ENCODE measurements at places on chromosomes 13 and 19.

DNA sequence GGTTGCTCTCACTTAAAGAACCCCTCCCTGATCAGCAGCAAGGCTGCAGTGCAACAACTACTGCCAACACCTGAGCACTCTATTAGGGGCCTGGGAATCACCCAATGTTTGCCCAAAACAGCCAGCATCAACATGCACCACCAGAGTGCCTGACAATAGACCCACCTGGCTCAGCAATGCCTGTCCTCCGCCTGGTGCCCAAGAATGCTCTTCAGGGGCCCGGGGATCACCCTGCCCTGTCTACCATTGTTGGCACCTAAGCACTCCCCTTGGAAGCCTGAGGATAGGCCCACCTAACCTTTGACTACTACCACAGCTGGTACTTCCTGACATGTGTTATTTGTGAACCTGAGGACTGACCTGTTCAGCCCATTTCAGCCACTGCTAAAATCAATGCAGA is 1363.1 kb upstream of the PRR20A start:
- no peak for DNase-seq

DNA sequence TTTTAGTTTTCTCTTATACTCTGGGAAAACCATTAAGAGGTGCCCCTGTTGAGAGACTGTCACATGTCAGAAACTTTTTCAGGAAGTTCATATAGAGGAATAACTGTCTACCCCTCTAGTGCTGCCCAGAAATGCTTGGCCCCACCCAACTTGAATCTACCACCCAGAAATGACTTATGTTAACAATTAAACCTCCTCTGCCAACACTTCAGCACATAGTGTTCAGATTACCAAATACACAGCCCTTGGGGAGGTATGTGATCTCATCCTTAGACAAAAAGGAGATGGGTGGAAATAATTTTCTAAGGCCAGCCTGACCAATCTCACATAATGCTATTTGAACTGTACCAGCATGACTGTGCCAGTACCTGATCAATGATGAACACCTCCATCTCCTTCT is 35.6 kb downstream of the CCDC169 start:
- no peak for DNase-seq

DNA sequence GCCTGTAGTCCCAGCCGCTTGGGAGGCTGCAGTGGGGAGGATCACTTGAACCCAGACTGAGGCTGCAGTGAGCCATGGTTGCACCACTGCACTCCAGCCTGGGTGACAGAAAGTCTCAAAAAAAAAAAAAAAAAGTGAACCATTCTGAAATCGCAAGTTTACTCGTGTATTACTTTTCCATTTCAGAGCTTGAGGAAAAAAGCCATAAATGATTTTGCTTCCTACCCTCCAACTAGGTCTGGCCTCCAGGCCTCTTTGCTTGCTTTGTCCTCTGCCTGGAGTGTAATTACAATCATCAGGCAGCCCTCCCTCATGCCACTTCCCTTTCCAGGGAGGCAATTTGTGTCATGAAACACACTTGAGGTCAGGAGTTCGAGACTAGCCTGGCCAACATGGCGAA is 8.5 kb downstream of the BLVRB start:
- no peak for DNase-seq

- no peak for DNase-seq
These were observed 1.4 kb upstream of the MAG start for GRCh38 chr19:35290381-35291127.

DNA sequence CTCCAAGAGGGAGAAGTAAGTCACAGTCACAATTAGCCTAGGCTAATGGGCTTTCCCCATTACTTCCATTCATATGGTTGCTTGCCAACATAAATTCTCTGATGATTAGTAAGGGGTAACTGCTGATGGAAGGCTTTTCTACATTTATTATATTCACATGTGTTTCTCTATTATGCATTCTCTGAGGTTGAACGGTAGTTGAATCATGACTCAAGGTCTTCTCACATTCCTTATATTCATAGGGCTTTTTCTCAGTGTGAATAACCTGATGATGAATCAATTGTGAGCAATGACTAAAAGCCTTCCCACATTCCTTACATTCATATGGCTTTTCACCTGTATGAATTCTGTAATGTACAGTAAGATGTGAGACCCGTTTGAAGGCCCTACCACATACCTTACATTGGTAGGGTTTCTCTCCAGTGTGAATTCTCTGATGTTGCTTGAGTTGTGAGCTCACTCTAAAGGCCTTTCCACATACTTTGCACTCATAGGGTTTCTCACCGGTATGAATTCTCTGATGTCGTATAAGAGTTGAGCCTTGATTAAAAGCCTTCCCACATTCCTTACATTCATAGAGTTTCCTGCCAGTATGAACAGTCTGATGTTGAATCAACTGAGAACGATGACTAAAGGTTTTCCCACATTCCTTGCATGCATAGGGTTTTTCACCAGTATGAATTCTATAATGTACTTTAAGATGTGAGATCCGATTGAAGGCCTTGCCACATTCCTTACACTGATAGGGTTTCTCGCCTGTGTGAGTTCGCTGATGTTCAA is 9.3 kb downstream of the ZNF582 start:
- DNase-seq = no peak

DNA sequence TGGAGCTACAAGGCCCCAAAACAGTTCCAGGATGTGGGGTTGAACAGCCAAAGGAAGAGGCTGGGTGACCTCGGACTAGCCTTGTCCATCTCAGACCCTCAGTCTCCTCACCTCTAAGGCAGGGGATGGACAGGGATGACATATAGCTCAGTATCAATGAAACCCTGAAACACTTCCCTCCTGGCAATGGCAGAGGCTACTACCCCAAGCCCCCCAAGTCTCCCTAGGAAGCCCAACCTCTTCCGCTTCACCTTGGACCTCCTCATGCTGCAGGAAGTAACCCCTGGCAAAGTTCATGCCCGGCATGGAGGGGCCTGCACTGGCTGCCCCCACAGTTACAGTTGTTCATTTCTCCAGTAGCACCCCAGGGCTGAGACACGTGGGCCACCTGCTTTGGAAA is 10.6 kb downstream of the CCDC97 start:
- DNase-seq = no peak

DNA sequence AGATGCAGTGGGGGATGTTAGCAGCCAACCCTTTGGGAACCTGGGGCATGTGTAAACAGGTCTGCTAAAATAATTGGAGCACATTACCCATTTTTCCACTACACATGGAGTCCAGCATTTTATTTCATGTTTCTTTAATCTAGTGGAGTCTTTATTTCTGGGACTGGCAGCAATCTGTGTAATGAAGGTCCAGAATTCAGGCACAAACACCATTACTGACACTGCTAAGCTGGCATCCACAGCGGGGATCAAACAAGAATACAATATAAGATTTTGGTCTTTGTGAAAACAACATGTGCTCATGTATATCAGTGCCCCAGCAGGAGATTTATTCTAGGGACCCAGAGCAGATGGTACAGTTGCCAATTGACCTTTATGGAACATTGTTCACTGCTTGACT is 1587.0 kb upstream of the PRR20A start:
- no peak for DNase-seq

GRCh38 chr13:40271271-40271885 is 395.1 kb downstream of the FOXO1 start:
- no peak for DNase-seq

DNA sequence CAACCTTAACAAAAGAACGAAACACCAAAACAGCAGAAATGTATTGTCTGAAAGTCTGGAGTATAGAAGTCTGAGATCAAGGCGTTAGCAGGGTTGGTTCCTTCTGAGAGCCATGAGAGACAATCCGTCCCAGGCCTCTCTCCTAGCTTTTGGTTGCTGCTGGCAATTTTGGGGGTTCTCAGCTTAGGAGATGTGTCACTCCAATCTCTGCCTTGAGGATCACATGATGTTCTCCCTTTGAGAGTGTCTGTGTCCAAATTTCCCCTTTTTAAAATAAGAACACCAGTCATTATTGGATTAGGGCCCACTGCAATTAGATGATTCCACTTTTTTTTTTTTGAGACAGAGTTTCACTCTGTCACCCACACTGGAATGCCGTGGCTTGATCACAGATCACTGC is 10.1 kb downstream of the KCNN1 start:
- no peak for DNase-seq

DNA sequence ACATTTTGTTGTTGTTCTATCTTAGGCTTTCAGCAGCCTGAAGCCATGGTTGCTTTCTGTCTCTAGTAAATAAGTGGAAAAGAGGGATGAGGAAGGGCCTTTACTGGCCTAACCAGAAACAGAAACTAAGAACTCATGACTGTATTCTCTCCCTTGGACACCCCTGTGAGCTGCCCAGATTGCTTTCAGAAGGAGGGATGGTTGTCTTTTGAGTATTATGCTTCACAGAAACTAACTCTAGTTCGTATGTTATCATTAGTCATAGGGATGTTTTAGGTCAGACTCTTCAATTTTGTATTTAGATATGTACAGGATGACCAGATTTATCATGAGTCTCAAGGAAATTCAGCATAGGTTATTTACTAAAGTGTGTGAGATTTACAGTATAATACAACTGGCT is 17.5 kb downstream of the BORA start:
- no peak for DNase-seq

DNA sequence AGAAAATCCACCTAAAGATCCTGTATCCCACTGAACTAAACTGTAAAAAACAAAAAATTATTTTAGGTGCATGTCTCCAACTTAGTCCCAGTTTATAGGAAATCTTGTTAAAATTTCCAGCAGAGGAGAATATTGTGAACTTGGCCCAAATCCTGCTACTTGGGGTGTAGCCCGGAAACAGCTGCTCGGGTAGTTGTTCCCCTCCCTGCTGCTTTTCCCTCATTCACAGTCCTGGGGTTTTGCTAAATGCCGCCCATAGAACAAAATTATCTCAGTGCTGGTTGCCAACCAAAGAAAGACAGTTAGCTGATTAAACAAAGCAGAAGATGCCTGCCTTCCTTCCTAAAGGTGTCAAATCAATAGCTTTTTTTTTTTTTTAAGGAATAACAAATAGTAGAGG is 330.5 kb upstream of the KLF12 start:
- DNase-seq = no peak

DNA sequence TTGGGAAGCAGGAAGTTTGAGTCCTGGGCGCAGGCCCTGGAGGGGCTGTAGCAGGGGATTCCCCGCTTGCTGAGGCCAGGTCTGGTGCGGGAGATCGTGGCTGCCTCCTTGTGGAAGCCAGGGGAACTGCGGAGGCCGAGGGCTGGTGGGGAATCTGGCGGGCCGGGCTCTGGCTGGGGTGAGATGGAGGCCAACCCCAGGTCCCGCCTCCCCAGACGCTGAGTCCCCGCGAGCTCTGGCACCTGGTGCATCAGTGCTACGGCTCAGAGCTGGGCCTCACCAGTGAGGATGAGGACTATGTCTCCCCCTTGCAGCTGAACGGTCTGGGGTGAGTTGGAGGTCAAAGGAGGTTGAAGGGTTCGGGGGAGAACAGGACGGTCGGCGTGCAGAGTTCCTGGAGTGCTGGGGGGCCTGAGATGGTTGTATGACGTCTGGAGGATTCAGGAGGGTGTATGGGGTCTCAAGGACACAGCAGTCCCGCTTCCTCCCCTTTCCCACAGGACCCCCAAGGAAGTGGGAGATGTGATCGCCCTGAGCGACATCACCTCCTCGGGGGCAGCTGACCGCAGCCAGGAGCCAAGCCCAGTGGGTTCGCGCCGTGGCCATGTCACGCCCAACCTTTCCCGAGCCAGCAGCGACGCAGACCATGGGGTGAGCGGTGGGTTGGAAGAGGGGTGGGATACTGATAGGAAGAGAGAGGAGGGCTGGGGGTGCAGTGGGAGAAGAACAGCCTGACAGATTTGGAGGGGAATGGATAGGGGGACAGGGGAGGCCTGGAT is 13.1 kb downstream of the GRAMD1A start:
- DNase-seq = peak; percentile 82

GRCh38 chr13:112058519-112058873 is 8.5 kb upstream of the SOX1 start:
- DNase-seq = no peak

- DNase-seq = no peak
These were observed 47.9 kb downstream of the DCT start for GRCh38 chr13:94431574-94431973.

DNA sequence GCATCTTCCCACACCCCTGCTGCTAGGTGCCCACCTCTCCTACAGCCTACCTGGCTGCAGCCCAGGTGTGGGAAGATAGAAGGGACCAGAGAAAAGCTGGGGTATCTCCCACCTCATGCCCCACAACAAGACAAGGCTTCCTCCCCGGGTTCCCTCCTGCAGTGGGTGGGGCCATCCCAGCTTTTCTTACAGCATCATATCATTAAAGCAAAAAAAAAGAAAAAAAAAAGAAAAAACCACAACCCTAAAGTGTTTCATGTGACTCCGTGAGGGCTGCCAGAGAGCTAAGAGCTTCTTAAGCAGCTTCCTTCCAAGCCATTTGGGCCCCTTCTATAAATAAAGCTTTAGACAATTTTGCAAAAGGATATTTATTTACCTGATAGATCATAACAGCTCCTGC is 455.4 kb upstream of the TSHZ3 start:
- DNase-seq = no peak

GRCh38 chr13:76667551-76667950 is 218.7 kb downstream of the KCTD12 start:
- DNase-seq = no peak

DNA sequence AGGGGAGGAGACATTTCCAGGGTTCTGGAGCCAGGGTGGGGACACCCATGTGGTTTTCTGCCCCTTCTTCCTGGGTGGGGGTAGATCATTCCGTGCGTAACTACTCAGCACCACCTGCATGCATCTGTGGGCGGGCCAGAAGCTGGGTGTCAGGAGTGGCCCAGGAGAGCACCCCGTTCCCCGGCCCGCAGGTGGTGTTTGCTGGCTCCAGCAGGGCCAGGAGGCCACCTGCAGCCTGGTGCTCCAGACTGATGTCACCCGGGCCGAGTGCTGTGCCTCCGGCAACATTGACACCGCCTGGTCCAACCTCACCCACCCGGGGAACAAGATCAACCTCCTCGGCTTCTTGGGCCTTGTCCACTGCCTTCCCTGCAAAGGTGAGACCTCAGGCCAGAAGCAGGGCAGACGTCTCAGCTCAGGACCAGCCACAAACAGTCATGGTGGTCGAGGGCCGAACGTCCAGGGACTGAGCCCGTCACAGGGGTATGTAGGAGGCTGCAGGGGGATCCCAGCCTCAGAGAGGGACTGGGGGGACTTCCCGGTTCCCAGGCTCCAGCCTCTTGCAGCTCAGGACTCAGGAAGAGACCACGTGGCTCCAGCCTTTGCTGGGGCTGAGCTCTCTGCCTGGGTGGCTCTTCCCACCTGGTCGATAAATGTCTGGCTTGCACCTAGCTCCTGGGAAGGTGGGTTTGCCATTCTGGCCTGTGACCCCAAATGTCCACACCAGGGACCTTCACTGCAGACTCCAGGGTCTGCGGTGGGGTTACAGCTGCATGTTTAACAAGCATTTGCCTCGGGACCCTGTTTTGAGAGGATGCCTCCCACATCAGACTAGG is 1.6 kb downstream of the FSTL3 start:
- no peak for DNase-seq

- DNase-seq = no peak
These were observed 63.3 kb downstream of the DHRS12 start for GRCh38 chr13:51740698-51741097.

GRCh38 chr13:106177146-106177545 is 358.3 kb downstream of the EFNB2 start:
- no peak for DNase-seq

Measured in activated naive CD4-positive, alpha-beta T cell treated with anti-CD3 and anti-CD28 coated beads, Interleukin-2, amount 50 U/mL, for 16 hours (primary cell).